ENCODE measurements at places on chromosomes 16 and 17.

- DNase-seq = no peak
Measured at GRCh38 chr17:40372031-40372430, 7.5 kb upstream of the GJD3 start.

DNA sequence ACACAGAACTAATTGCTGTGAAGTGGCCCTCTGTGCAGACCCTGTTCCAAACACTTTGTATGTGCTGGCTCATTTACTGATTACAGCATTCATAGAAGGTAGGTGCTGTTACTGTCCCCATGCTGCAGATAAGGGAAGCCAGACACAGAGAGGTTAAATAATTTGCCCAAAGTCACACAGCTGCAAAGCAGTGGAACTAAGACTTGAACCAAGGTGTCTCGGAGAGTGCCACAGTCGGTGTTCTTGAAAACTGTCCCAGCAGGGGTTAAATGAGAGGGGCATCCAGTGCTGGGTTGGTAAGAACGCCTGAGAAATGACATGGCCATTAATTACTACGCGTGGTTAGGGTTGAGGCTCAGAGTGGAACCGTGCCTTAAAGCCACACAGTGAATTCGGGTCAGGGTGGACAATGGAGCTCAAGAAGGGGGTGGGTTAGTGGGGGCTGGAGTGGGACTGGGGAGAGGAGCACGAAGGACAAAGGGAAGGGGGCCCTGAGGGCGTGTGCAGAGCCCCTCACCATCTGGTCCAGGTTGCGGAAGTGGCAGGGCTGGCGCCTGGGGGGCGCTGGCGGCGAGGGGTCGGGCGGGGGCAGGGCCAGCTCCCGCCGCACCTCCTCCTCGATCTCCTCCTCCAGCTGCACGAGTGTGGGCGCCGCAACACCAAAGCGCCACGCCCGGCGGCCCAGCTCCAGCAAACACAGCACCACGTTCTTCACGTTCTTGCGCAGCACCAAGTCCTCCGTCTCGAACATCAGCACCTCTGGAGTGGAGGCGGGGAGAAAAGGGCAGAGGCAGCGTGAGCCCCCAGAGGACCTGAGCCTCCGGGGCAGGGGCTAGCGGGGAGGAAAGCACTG is 3.3 kb downstream of the GAS2L2 start:
- DNase-seq = no peak

- DNase-seq = no peak
Measured at GRCh38 chr16:53904533-53904932, 200.6 kb downstream of the FTO start.

DNA sequence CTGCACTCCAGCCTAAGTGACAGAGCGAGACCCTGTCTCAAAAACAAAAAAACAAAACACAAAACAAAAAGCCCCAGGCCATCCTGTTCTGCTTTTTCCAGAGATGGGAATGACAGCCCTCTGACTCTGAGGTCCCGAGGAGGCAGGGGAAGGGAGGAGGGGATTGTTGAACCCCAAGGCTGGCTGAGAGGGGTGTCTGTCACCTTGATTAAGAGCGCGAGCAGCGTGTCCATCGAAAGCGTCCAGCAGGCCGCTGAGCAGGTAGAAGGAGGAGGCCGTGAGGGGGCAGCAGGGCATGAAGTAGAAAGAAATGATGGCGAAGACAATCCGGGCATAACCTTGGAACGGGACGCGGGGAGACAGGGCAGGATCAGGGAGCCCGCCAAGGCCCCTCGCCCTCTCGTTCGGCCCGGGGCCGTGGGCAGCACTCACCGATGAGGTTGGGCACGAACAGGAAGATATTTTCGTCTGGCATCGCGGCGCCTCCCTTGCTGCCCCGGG is 593 bp downstream of the CDIPT start:
- peak; percentile 54 for DNase-seq

GRCh38 chr16:11354733-11355574 is 9.7 kb downstream of the RMI2 start:
- no peak for DNase-seq

GRCh38 chr17:67253384-67253783 is 8.4 kb upstream of the HELZ start:
- DNase-seq = no peak

DNA sequence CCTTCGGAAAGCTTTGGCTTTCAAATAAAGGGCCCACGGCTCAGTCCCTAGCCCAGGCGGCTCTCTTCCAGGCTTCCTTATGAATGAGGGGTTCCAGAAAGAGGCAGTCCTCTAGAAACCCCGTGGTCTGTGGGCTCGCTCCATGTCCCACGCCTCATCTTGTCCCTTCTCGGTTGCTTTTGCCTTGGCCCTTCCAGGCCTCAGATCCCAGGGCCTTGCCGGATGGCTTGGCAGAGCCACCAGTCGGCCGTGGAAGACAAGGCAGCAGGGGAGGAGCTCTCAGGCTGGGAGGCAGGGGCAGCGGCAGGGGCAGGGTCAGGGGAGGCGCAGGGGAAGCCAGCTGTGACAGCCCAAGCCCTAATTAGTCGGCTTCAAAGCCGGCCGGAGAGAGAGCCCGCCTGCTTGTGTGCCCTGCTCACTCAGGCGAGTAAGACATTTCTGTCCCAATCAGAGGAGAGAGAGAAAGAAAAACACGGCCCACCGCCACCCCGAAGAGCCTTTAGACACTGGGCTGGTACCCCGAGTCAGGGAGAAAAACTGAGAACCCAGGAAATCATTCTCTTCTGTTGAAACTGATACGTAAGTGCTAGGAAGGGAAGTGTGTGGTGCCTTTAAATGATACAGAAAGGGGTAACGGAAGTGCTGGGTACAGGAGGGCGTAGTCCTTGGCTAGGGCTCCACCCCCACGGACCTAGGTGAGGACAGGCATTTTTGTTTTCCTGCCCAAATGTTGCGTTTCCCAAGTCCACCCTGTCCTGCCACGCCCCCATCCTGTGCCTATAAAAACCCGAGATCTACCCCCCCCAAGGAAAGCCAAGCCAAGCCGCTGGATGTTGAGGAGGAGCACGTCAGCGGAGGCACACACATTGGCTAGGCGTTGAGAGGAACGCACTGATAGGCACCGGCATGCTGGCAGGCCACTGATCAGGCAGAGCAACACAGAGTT is 27.8 kb upstream of the MEIOC start:
- no peak for DNase-seq

DNA sequence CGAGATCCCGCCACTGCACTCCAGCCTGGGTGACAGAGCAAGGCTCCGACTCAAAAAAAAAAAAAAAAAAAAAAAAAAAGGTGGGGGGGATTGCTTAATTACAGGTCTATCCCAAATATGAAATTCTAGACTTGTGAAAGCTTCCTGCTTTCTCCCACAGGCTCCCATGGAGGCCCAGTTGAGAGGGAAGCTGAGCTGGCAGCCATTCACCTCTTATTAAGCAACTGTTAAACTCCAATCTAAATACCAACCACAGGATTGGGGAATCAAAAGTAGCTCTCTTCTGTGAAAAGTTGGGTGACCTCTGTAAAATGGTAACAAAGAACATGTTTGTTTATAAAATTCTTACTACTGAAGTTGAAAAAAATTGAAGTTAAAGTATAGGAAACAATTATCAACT is 45.8 kb upstream of the STAC2 start:
- DNase-seq = no peak

GRCh38 chr17:63543822-63544420 is 6.4 kb upstream of the DCAF7 start:
- DNase-seq = no peak

- no peak for DNase-seq
Measured at GRCh38 chr16:12530302-12530701, 273.4 kb downstream of the CPPED1 start.

GRCh38 chr16:71537643-71538042 is 11.4 kb downstream of the CHST4 start:
- DNase-seq = no peak

DNA sequence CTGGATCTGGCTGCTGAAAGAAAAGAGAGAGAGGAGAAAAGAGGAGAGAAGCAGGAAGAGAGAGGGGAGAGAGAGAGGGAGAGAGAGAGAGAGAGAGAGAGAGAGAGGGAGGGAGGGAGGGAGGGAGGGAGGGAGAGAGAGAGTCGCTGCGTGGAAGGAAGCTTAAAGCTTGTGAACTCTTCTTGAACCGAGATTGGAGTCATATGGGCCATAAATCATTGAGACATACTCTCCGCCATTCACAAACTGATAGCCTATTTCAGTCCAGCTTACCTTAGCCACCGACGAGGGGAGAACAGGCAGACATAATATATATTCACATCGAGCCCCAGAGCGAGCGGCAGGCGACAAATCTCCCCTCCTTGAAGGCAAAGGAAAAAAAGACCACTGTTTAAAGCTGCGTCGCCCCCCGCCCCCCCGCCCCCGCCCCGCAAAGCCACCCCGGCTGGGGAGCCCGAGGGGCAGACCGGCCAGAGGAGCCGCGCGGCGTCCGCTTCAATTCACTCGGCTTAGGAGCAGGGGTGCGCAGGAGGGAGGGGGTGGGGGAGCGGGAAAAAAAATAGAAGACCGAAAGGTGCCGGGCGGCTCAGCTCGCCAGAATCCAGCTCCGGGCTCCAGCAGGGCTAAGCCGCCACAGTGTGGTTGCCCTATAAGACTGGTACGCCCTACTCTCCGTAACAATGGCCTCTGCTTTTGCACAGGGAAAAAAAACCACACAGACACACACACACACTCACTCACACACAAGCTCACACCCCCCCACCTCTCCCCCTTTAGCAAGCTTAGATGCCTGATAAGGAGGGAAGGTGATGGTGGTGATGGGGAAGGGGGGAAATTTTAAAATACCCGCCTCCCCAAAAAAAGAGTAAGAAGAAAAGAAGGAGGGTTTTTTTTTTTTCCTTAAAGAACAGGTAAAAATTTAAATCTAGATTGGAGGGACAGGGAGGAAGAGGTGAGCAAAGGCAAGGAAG is 10.6 kb upstream of the HOXB2 start:
- DNase-seq = no peak

GRCh38 chr16:81494888-81495287 is 50.3 kb downstream of the CMIP start:
- DNase-seq = no peak

Data from SW 1271 (cell line).